Activated CD4-positive, alpha-beta T cell treated with anti-CD3 and anti-CD28 coated beads, Interleukin-2, amount 50 U/mL, for 48 hours (primary cell): ENCODE measurements at places on chromosomes 11 and 22.

DNA sequence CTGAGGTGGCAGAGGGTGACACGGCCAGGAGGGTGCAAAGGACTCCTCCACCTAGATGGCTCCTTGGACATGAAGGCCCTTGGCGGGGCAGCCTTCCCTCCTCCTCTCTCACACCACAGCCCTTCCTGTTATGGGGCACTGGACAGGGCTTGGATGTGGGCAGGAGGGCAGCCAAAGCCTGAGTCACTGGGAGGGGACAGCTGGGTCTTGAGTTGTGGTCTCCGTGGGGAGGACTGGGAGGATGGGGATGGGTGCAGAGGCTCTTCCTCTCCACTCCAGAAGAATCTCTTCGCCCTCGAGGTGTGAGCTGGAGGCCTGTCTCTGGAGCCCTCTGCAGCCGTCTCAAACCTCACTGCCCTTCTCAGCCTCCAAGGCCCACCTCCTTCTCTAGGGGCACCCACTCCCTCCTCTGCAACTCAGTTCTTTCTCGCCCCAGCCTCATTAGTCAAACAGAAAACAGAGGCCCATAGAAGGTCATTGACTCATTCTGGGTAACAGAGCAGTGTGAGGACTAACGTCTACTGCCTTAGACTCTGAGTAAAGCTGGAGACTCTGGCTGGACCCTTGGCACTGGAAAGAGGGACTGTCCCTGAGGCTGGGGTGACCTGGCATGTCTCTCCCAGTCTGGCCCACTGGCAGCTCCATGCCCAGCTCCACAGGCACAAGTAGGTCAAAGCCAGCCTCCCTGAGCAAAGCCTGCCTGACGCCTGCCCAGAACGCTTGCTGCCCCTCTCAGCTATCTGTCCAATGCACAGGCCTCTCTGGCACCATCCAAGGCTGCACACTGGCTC, 47.5 kb upstream of the CDON start:
- DNase-seq: peak; percentile 5

DNA sequence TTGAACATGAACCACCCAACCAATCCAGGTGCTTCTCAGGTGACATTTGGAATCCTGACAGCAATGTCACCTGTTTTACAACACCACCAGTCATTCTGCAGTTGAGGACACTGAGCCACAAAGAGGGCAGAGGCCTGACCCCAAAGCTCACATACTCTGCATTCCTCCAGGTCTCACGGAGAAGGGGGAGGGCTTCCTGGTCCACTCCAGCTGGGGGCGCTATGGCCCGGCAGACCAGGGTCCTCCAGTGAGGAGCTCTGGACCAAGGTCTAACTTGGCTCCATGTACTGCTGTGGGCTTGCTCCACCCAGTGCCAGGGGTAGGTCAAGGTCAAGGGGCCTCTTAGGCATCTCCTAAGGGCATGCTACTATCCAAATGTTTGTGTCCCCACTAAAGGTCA, 1.5 kb upstream of the PNPLA3 start:
- no peak for DNase-seq

- DNase-seq: no peak
Measured at GRCh38 chr22:45644714-45645113, 26.9 kb upstream of the ATXN10 start.

DNA sequence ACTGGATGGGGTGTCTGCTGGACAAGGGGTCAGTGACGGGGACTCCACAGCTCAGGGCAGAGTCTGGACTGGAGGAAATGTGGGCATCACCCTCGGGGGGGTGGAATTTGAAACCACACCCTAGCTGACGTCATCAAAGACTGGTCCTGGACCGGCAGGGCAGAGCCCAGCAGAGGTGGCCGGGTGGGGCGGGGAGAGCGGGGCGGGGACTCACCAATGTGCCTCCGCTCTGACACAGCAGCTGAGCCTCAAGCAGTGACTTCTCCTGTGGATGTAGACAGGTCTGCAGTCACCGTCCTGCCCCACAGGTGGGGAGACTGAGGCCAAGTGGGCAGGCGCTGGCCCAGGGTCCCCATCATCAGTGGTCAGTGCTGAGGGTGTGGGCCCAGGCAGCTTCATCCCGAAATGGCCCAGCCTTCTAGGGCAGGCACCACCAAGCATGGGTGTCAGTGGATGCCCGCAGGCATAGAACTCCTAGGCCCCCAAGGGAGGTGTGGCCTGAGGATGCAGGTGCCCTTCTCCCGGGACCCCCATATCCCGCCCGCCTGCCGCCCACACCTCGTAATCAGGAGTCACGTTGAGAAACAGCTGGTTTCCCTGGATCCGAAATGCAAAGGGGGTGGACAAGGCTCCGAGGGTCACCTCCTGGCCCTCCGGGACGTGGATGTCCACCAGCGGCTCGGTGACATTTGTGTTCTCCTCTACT, 603 bp downstream of the CDHR5 start:
- DNase-seq: no peak

GRCh38 chr11:12841946-12842630, 167.0 kb upstream of the RASSF10 start:
- no peak for DNase-seq

DNA sequence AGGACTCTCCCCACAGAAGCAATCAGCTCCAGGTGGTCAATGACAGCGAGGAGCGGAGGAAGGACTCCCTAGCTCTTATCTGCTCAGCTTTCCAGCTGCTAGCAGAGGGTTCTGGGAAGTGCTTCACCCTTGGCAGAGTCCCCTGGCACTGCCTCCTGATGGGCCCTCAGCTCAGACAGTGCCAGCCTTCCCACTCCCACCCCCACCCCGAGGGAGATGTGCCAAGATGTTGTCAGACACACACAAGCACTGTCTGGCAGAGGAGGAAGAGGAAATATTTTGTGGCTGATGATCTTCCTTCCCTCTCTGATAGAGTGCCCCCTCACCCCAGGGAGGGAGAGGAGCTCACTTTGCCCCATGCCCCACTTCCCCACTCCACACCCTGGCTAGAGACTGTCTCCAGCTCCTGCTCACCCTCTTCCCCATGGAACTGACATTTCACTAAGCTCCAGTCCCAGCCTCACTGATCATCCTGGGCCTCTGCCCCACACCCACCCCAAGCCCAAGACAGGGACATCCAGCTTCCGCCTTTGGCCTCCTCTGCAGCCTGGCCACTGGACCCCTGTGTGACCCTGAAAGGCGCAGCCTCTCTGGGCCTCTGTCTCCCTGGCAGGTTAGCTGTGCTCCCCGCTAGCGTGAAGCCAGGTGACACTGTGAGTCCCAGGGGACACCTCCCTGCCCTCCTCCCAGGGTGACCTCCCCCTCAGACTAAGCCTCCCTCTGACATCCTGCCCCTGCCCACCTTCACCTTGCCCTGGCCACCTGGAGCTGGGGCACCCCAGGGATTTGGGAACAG, 44.5 kb downstream of the SLCO2B1 start:
- no peak for DNase-seq

GRCh38 chr11:99069856-99070444, 49.2 kb downstream of the CNTN5 start:
- no peak for DNase-seq
